GOT3 (cell line): ENCODE measurements at places on chromosomes 4 and X.
A peak's percentile ranks its signal among the peaks of the same experiment; 100 is the strongest.

GRCh38 chr4:168484626-168485025, 4.3 kb upstream of the DDX60L start:
- DNase-seq: no peak

DNA sequence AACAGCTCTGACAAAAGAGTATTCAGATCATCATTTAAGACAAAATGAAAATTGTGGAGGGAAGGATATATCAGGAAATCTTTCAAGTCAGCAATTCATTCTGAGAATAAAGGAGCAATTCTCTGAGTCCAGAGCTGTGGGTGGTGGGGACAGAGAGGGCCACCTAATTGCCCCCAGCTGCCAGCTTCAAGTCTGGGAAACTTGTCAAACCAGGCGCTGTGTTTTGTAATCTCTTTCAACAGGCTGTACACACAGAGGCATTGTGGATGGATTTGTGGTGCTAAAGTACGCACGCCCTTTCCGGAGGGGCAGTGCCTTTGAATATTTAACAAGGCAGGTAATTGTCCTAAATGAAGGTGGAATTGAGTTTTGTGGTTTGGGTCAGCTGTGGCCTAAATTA, 591.1 kb upstream of the BOD1L1 start:
- no peak for DNase-seq

DNA sequence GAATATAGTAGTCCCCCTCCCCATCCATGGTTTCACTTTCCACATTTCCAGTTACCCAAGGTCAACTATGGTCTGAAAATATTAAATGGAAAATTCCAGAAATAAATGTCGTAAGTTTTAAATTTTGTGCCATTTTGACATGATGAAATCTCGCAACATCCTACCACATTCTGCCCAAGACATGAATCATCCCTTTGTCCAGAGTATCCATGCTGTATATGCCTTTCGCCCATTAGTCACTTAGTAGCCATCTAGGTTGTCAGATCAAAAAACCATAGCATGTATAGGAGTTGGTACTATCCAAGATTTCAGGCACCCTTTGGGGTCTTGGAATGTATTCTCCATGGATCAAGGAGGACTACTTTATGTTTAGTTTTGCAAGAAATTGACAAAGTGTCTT, 8.3 kb downstream of the PRRG1 start:
- no peak for DNase-seq

- no peak for DNase-seq
Measured at GRCh38 chrX:10121787-10122186, 35.0 kb upstream of the CLCN4 start.

DNA sequence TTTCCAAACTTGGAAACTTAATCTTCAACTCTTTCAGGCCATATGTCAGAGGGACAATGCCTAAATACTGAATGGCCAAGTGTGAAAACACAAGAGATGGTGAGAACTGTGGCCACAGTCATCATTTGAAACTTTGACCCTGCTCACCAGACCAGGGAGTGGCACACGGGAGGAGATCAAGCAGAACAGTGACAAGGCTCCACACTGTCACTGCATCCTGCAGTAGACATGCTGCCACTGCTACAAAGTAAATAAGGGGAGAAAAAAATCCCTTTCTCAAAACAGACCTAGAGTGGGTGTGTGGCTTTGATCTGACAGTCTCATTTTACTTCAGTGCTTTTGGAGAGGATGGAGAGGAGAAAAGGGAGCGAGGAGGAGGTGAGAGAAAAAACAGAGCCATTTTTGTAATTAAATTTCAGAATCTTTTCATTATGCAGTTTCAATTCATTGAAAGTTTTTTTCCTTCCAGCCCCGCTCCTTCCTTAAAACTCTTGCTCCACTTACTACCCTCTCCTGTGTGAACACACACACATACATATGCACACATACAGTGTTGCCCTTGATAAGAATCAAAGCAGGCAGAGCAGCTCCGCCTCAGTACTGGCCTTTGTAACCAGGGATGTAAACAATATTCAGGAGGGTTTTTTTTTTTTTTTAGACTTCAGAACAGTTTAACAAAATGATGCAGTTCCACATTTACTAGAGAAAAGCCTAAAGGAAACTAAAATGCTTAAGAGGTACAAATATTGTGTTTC, 34.4 kb downstream of the NEXMIF start:
- no peak for DNase-seq

DNA sequence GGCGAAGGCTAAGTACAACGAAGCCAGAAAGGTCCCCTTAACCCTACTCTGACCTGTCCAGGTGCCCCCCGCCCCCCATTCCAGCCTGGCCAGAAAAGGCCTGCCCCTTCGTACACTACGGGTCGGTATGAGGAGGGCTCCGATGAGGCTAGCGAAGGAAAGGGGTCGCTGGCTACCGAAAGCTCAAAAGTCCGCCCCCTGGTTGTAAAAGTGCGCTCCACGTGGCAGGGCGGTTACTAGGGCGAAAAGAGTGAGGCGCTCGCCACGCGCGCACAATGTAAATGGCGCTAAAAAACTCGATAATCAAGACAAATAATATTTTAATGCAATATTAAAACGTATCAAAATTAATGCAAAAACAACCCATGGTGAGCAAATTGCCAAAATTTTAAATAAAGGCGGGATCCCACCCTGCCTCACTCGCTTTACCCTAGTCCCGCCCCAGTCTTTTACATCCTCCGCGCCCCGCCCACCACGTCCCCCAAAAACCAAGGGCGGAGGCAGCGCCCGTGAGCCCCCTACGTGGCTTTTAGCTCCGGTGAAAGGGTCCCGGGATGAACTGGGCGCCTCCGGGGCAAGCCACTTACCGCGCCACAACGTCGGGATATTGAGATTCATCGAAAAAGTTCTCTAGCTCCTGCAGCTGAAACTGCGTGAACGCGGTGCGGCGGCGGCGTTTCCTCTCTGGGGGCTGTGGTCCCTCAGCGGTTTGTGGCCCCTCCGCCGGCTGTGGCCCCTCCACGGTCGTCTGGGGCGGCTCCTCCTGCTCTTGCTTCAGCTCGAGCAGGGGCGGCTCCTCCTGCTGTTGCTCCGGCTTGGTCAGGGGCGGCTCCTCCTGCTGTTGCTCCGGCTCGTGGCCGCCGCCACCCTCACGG, 929 bp downstream of the ESX1 start:
- no peak for DNase-seq

DNA sequence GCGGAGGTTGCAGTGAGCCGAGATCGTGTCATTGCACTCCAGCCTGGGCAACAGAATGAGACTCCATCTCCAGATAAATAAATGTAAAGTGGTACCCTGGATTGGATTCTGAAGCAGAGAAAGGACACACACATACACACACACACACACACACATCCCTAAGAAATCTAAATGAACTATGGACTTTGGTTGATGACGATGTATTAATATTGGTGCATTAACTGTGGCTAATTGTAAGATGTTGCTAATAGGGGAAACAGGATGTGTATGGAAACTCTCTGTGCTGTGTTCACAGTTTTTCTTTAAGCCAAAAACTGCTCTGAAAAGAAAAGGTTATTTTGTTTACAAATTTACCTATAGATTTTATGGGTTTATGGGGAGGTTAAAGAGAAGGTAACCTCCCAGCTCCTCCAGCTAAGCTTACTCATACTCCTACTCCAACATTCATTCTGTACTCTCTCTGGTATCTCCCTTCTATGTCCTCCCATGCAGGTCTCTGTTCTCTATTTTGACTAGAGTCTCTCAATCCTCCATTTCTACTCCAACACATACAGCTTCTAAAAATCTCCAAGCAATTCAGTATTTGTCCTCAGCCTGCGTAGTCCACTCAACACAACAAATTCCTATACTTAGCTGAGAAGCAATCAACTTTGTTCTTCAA, 46.5 kb upstream of the RELL1 start:
- DNase-seq: no peak

GRCh38 chrX:14963447-14964236, 90.4 kb downstream of the MOSPD2 start:
- DNase-seq: no peak

DNA sequence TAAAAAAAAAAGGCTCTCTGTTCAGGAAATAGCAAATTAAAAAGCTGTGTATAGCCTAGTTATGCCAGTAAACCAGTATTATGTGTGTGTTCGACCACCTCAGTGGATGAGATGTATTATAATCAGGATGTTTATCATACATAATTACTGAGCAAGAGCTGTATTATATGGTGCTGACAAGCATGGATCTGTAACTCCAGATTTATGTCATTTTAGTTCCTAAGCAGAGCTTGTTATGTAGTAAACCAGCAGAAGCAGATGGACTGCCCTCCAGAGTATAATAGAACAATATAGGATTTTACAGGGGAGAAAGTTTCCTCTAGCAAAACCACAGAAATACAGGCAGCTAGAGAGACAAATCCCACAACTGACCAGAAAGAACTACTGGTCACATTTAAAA, 627.4 kb upstream of the EPHA5 start:
- no peak for DNase-seq

- no peak for DNase-seq
Measured at GRCh38 chr4:147480891-147481576, at the start of gene EDNRA. EDNRA (plus strand) TSS chr4:147481097; CDS start chr4:147485682, 4,585 bp downstream.

DNA sequence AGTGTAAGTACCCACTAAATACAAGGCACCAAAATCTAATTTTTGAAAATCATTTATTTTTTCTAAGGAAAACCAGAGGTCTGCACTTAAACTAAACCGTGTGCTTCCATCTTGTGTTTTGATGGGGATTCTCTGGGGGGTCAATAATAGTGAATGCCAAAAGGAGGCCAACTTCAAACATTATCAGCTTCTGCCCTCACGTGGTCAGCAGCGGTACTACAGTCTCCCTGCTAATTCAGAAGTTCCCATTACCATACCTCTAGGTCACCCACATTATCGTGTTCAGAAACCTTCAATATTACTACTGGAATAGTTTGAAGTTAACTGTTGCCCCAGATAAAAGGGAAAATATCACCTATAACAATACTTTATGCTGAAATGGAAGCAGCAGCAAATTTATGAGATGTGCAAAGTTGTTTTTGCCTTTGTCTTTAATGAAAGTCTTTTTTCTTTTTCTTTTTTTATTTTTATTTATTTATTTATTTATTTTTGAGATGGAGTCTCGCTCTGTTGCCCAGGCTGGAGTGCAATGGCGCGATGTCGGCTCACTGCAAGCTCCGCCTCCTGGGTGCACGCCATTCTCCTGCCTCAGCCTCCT, 17.3 kb downstream of the CTPS2 start:
- DNase-seq: peak; percentile 62

DNA sequence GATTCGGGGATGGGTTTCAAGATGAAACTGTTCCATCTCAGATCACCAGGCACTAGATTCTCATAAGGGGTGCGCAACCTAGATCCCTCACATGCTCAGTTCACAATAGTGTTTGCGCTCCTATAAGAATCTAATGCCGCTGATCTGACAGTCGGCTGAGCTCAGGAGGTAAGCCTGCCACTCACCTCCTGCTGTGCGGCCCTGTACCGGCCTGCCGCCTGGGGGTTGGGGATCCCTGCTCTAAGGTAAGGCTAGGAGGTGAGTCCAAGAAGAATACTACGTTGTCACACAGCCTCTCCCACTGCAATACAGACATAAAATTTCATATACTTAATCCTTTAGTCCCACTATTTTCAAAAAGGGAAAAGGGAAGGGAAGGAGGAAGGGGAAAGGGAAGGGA, 213.4 kb upstream of the HCCS start:
- no peak for DNase-seq

DNA sequence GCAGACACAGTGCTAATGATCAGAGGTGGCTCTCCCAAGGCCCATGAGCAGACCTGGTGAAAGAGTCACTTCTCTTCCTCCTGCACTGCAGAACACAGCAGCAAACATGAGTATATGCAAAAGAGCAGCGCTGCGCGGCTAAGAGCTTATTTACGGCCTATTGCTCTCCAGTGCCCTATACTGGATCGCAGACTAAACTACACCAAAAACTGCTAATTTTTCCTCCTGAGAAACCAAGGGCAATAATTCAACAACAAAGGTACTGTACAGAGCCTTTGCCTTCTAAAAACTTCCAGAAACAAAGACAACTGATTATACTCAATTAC, 702.5 kb downstream of the ARAP2 start:
- DNase-seq: no peak

DNA sequence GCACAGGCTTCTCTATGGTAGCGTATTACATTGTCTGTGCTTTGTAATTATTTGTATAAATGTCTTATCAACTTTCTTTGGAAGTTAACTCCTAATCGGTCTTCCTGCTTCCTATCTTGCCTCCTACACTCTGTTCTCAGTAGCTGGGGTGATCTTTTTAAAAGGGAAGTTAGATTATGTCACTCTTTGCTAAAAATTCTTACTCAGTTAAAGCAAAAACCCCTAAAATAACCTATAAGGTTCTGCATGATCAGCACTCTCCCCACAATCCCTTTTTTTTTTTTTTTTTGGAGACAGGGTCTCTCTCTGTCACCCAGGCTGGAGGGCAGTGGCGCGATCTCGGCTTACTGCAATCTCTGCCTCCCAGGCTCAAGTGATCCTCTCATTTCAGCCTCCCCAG, 2.6 kb upstream of the PRPS1 start:
- no peak for DNase-seq

GRCh38 chr4:5156682-5157081, 105.4 kb downstream of the STK32B start:
- no peak for DNase-seq

DNA sequence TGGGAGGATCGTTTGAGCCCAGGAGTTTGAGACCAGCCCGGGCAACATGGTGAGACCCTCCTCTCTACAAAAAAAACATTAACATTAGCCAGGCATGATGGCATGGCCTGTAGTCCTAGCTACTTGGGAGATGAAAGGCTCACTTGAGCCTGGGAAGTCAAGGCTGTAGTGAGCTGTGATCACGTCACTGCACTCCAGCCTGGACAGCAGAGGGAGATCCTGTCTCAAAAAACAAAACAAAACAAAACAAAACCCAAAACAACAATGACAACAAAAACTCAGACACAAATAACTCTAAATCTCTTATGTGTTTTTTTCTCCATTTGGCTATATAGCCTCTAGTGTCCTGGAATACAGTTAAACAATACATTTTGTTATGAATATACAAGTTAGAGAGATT, 127.3 kb upstream of the STK26 start:
- no peak for DNase-seq

DNA sequence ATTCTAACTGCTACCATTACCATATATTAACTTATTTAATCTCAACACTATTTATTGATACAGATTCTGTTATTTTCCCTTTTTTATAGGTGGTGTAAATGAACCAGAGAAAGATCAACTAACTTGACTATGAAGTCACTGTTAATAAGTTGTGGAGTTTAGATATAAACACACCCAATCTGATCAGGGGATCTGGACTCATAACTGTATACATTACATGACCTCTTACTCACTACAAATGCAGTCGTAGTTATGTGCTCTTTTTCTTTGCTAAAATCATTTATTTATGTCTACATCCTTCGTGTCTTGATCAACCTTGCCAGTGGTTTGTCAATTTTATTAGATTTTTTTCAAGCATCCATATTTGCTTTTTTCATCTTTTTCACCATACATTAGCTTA, 614.8 kb upstream of the FAM241A start:
- DNase-seq: no peak

GRCh38 chrX:50988649-50989048, 78.1 kb downstream of the BMP15 start:
- DNase-seq: no peak

DNA sequence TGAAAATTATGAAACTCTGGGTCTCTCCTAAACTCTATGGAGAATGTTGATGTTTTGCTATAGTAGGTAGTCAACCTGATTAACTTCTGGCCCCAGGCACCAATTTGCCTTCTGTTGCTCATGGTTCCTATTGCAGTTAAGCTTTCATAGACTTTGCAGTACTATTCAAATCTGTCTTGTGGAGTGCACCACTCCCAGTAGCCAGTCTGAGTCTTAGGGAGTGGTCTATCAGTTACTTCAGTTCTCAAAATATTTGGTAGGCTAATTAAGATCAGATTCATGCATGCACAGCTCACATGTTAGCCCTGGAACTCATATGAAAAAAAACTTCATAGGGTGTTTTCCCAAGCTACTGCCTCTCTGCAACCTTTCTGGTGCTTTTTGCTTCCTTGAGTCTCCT, 53.3 kb downstream of the BMP15 start:
- DNase-seq: no peak
